ENCODE measurements at places on chromosomes 16 and 17.
A peak's percentile ranks its signal among the peaks of the same experiment; 100 is the strongest.

DNA sequence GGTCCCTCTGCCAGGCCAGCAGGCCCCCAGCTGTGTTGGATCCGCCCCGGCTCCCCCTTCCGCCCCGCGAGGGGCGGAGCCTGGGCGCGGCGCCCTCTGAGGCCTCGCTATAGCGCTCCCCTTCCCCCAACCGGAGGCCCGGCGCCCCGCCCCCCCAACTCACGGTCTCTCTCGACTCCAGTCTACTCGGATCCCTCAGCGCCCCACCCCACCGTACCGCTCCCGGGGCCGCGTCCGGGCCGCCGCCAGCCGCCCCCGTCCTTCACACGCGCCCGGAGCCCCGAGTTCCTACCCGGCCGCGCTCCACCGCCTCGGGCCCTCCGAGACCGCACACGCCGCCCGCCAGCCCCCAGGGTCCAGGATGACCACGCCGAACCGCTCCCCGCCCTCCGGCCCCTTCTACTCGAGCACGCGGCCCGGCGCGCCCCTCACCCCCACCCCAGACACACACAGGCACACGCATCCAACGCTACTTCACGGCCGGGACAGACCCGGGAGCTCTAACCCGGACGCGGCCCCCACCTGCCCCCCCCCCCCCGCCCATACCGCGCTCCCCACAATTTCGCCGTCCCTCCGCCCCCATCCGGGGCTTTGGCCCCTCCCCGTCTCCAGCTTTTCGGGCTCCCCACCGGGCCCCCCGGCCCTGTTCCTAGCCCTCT lies 1.4 kb downstream of the PHF23 start:
- DNase-seq = peak; percentile 86

GRCh38 chr16:26787924-26788323 lies 278.8 kb upstream of the C16orf82 start:
- no peak for DNase-seq

DNA sequence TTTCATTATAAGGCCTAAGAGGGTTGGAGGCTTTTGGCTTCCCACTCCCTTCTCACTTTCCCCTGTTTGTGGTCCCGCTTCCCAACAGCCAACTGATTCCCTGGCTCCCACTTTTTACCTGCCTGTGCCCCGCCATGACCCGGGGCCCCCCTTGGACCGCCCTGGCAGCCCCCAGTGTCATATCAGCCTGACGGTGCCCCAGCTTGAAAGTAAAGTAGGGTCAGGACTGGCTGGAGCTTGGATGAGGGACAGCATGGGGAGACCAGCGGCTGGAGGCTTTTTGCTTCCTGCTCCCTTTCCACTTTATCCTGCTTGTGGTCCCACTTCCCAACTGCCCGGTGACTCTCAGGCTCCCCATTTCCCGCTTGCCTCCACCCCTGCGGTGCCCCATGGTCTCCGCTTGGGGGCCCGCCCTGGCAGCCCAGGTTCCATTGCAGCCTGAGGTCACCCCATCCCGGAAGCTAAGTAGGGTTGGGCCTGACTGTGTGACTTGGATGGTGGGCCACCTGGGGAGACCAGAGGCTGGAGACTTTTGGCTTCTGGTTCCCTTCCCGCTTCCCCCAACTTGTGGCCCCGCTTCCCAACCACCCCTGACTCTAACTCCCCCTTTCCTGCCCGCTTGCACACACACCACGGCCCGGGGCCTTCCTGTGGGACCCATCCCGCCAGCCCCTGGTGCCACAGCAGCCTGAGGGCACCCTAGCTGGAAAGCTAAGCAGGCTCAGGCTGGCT lies 2274.7 kb downstream of the TP53TG3F start:
- no peak for DNase-seq

- peak; percentile 95 for DNase-seq
Observed at GRCh38 chr17:42519546-42520491, 16.2 kb upstream of the NAGLU start.

- DNase-seq = peak; percentile 82
Observed at GRCh38 chr16:53207810-53208752, 153.3 kb downstream of the CHD9 start.

DNA sequence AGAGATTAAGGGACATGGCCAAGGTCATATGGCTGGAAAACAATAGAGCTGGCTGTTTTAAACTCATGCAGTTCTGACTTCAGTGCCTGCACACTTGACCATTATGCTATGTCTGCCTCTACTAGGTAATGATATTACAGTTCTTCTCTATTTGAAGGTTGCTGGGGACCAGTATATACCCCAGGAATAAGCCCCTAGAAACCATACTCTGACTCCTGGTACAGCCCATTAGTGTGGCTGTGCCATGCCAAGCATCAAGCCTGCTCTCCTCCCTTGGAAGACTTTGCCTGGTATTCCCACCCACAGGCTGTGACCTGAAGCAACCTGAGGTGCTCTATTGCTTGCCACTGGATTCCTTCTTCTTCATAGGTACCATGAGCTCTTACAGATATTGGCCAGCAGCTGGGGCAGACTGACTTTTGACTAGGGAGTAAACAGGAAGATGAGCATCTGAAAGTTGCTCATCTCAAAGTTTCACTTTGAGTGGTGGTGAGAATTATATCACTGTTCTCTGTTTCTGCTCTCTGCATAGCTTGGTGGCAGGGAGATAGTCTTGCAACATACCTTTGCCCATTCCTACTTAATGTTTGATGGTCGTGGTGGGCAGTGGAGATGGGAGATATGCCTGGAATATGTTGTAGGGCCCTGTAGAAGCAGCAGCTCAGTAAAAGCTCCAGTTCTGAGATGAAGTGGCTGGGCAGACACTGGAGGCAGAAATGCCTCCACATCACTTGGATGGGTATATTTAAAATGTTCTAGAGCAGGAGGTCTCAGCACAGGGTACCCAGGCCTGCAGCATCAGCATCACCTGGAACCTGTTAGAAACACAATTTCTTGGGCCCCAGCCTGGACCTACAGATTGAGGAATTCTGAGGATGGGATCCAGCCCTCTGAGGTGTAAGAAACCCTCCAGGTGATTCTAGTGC lies 274.7 kb downstream of the HS3ST4 start:
- no peak for DNase-seq

DNA sequence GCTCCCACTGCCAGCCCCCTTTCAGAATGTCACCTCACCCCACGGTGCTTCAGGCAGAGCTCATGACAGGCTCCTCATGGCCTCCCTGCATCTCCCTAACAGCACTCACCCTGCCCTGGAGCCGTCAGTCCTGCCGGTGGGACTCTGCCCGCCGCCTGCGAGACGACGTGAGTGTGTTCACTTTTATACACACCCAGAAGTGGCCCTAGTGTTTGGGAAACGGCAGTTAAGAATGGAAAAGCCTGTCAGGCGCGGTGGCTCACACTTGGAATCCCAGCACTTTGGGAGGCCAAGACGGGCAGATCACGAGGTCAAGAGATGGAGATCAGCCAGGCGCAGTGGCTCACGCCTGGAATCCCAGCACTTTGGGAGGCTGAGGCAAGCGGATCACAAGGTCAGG lies 12.3 kb upstream of the CYTH1 start:
- DNase-seq = no peak

DNA sequence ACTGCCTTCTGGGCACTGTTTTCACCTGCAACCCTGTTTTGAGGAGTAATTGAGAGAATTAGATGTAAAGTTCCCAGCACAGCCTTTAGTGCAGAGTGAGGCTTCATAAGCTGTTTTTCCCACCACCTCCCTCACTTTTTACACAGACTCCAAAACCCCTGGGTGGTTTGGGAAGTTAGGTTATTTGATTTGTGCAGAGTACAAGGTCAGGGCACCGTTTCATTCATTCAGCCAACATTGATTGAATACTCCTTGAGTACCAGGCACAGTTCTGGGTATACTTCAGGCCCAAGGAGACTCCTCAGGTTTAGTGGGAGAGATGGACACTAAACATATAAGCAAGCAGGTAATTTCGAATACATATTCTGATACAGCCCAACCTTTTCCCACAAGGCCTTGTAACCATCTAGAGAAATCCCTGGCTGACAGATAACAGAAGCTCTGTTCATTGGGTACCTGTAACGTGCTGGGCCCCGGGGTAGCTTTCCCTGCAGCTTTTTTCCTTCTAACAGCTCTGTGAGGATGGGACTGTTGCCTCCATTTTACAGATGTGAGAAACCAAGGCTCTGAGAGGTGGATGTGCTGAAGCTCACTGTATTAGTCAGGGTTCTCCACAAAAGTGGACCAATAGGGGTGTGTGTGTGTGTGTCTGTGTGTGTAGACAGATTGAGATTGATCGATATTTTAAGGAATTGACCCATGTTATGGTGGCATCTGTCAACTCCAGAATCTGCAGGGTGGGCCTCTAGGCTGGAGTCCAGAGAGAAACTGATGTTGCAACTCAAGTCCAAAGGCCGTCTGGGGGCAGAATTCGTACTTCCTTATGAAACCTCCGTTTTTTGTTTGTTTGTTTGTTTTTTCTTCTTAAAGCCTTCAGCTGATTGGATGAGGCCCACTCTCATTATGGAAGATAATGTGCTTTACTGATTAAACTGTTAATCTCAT lies 234.7 kb downstream of the SNX29 start:
- DNase-seq = no peak

DNA sequence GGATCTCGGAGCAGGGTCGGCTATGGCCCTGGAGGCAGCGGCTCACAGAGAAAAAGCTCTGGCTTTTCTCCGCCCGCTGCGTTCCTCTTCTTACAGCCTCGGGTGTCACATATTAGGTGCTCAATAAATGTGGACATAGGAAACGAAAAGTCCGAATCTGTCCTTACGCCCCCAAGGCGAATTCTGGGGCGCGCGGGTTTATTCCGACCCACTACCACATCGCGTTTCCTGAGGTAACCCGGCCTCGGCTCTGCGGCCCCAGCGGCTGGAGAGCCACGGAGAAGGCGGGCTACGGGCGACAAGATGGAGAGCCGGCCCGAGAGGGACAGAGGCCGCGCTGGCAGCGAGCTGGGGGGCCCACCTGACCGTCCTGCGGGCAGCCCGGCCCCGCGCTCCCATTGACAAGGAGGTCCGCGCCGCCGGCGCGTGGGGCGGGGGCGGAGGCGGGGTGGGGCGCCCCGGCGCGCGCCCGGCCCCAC lies 573 bp upstream of the GNAO1 start:
- peak; percentile 55 for DNase-seq

DNA sequence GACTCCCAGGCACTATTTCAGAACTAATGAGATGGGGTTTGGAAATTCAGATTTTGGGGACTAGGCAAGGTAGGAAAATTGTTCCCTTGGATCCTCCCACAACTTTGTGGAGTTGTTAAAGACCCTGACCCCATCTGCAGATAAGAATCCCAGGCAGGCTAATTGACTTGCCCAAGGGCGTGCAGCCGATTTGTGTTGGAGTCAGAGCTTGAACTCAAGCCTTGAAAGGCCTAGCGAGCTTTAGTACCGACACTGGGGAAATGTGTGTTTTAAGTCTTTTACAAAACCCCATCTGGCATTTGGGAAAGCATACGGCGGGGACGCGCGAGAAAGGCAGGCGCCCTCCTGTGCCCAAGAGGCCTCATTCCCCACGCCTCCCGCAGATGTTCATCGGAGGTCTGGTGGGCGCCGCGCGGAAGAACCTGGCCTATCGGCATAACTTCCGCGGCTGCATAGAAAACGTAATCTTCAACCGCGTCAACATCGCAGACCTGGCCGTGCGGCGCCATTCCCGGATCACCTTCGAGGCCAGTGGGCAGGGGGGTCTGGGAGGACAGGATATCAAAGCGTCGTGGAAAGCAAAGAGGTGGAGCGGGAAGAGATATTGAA lies 4.3 kb downstream of the CNTNAP1 start:
- no peak for DNase-seq

GRCh38 chr17:57766318-57766943 lies 21.3 kb upstream of the CCDC182 start:
- no peak for DNase-seq

DNA sequence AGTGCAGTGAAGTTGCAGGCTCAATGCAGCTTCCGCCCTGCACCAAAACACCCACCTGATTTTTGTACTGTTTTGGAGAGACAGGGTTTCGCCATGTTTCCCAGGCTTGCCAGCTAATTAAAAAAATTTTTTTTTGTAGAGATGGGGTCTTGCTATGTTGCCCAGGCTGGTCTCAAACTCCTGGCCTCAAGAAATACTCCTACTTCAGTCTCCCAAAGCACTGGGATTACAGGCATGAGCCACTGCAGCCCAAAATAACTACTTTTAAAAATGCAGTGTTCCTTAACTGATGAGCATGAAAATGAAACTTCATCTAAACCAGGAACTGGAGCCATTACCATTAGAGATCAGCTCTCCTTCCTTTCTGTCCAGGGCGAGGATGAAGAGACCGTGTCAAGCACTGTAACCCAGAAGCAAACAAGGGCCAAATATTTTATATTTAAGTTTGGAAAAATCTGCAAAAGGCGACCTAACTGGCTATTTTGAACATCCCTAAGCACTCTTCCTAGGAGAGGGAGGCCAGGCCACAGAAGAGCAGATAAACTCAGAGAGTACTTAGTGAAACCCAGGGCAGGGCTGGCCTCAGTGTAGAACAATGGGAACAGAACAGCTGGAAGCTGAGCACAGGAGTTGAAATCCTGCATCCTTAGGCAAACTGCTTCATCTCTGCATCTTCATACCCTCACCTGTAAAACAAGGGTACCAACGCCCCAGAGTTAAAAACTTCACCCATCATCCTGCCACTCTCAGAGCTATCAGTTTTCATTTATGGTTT lies 24.0 kb downstream of the CREBBP start:
- no peak for DNase-seq

DNA sequence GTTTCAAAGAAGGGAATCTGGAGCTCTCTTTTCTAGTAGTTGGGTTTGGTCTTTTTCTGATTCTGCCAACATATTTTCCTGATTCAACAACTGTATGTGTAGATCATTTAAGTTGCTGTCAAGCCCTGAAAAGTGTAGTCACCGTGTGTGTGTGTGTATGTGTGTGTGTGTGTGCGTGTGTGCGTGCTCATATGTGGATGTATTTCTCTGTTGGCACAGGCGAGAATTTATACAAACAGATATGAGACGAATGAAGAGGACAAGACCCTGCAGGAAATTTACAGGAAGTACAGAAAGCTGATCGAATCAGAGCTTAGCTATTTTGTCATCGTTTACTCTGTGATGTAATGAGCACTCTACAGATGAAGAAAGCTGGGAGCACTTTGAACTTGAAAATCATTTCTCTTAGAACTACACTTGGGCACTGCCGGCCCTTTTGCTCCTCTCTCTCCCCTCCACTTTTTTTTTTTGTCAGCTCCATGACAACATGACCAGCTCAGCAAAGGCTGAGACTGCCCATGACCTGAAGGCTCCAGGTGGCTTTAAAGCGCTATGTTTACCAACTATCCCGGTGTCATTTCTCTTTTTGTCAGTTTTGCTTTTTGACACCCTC lies 11.2 kb downstream of the FBXO39 start:
- DNase-seq = no peak

DNA sequence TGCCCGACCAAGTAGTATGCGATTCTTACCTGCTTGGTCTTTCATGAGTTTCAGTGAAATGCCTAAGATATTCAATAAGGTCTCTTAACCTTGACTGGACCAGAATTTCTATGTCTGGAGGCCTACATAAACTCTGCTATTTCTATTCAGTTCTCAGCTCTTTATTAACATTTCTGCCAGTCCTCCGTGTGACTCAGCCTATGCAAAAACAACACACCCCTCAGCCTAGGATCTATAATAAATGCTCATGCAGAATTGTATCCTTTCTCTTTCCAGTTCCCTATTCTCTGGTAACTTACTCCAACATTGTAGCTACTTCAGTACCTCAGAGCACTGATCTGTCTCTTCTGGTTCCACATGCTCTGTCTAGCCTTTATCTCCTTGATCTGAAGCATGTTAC lies 1507.4 kb downstream of the CDH11 start:
- no peak for DNase-seq

GRCh38 chr16:22721511-22722100 lies 92.4 kb upstream of the HS3ST2 start:
- DNase-seq = peak; percentile 43

- no peak for DNase-seq
Observed at GRCh38 chr17:55654821-55655220, 67.8 kb downstream of the TMEM100 start.
